ENCODE measurements at places on chromosomes 3 and 15.

GRCh38 chr3:49428752-49429080 is 408 bp downstream of the NICN1 start:
- DNase-seq, result no peak

DNA sequence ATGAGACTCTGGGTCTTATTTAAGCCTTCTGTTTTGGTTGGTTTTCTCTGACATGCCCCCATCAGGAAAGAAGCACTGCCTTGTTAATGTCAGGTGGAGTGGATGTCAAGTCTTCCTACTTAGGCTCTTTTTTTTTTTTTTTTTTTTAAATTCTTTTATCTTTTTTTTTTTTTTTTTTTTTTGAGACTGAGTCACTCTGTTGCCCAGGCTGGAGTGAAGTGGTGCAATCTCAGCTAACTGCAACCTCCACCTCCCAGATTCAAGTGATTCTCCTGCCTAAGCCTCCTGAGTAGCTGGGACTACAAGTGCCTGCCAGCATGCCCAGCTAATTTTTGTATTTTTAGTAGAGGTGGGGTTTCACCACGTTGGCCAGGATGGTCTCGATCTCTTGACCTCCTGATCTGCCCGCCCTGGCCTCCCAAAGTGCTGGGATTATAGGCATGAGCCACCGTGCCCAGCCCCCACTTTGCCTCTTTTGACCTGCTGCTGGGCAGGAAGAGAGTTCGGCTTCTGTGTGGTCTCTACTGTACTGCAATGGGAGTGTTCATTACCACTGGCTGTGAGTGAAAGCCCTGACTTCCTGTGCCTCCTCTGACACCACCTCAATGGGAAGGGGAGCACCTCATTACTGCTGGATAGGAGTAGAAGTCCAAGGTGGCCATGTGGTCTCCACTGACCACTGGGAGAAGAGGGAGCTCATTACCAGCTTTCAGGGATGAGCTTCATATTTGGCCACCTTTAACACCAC is 10.9 kb downstream of the CTDSPL start:
- DNase-seq, result no peak

GRCh38 chr3:118541796-118542195 is 492.9 kb downstream of the IGSF11 start:
- DNase-seq, result no peak

GRCh38 chr15:51267051-51267702 is 71.2 kb downstream of the CYP19A1 start:
- DNase-seq, result peak; percentile 50

DNA sequence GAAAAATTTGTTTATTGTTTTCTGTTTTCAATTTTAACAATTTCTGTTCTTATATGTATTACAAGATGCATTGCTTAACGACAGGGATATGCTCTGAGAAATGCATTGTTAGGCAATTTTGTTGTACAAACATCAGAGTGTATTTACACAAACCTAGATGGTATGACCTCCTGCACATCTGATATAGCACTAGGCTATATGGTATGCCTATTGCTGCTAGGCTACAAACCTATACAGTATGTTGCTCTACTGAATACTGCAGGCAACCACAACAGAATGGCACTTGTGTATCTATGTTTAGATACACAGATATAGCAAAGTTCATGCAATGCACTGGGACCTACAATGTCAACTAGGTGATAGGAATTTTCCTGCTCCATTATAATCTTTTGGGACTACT is 70.1 kb downstream of the SUCNR1 start:
- DNase-seq, result no peak

DNA sequence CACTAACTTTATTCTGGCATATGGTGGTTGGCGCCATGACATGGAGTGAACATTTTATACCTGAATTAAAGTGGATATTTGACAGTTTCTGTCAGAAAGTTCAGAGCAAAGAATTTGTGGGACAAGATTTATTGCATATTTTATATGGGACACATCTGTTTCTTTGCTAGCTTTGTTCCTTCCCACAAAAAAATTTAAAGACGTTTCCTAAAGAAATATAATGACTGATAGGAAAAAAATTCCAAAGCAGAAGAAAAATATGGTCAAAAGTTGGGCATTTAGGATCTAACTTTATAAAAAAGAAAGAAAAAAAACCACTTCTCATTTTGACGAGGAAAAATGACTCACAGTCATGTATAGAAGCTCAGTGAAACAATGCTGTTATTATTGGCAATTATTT is 101.6 kb downstream of the GREM1 start:
- no peak for DNase-seq

GRCh38 chr3:62184559-62184958 is 188.8 kb downstream of the FEZF2 start:
- no peak for DNase-seq

- DNase-seq, result no peak
Observed at GRCh38 chr3:129233538-129233937, 15.9 kb upstream of the COPG1 start.

GRCh38 chr15:58517252-58517681 is 85.5 kb downstream of the LIPC start:
- peak; percentile 38 for DNase-seq

DNA sequence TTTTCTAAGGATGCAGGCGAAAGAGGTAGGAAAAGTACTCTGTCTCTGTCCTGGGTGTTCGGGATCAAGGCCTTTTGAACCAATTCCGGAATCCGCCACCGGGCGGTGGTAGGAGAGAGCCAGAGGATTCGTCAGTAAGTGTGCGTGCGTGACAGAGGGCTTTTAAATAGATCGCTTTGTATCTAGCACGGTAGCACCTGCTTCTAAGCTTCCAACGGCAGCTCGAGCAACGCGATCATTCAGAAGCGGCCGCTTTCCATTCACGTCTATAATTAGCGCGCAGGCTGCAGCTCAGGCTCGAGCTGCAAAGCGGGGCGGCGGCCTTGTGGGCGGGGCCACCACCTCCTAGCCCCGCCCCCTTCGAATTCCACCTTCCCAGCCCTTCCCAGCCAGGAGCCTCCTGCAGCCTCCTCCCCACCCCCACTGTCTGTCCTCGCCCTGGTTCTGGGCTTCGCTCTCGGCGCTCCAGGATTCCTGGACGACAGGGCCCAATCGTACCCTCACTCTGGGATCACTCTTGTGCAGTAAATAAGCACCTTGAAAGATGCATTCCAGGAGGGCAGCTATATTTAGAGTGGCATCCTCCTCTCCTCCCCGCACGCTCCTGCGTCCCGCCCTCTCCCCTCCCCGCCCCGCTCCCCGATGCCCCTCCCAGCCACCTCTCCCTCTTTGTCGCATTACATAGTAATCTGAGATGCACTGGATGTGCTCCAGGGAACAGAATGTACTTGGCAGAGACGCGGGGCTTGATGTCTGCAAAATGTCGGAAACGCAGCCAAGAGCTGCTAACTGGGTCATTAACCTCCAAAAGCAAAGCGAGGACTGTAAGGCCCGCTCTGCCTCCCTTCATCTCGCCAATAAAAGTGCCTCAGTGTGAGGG is 224.1 kb upstream of the TPRG1 start:
- DNase-seq, result peak; percentile 97

GRCh38 chr3:159992589-159992988 is 4.0 kb downstream of the IL12A start:
- DNase-seq, result no peak

DNA sequence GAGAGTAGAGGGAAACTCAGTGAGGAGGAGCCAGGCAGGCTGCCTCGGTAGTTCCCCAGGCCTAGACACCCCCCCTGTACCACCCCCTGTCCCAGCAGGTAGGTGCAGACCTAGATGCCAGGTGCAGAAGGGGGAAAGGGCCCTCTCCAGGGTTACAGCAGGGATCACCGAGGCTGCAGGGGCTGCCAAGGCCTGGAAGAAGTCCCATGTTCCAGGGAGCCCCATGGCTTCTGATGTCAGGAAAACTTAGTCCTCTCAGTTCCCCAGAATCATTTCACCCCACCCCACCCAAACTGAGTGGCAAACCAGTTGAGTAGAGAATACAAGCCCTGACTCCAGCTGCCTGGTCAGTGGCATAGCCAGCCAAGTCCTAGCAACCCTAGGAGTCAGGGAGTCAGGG is 7.4 kb upstream of the SEMA3B start:
- no peak for DNase-seq

Data from right forelimb (tissue), 1 donor.